ENCODE measurements at places on chromosomes 16 and 17. TPM values are rescaled to one million over a fixed set of nuclear protein-coding genes. Genes with fewer than 3 reads are reported as not detected.
A peak's percentile ranks its signal among the peaks of the same experiment; 100 is the strongest.

Gene AOC3
- total RNA-seq = 2.4 TPM

GRCh38 chr17:60579090-60579489, 20.9 kb upstream of the PPM1D start:
- H3K4me3 ChIP-seq = no peak overlapping the region
- DNase-seq = no peak
- H3K27ac ChIP-seq = no peak overlapping the region
- peaks cover 7% of the 10 kb centered on the region for H3K4me1 ChIP-seq

DNA sequence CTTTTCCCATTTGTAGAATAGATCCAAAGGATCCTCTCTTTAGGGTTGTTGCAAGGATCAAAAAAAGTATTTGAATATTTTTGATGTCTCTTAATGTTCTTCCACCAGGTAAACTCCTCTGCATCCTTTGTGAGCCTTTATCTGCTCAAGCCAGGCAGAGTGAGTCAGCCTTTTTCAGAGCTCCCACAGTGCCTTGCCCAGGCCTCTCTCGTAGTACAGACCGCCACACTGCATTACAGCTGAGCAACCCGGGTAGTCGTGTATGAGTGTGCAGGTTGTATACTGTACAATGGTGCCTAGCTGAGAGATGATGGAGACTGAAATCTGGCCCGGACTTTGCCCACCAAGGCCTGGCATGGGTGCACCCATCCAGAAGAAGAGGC, 20.9 kb downstream of the RHBDL3 start:
- H3K4me1 ChIP-seq = peaks cover 1% of the 10 kb centered on the region
- peaks cover 16% of the 10 kb centered on the region for H3K27me3 ChIP-seq
- H3K36me3 ChIP-seq = no peaks in the 10 kb centered on the region
- DNase-seq = no peak
- no peak overlapping the region for H3K27ac ChIP-seq
- no peak overlapping the region for H3K4me3 ChIP-seq

GRCh38 chr17:72053036-72053435, 67.8 kb upstream of the SOX9 start:
- no peaks in the 10 kb centered on the region for H3K27me3 ChIP-seq
- no peaks in the 10 kb centered on the region for H3K4me1 ChIP-seq
- DNase-seq = no peak
- no peak overlapping the region for H3K27ac ChIP-seq
- H3K4me3 ChIP-seq = no peak overlapping the region

GRCh38 chr17:81039096-81039495, 4.1 kb downstream of the BAIAP2 start:
- peaks cover 26% of the 10 kb centered on the region for H3K27me3 ChIP-seq
- H3K36me3 ChIP-seq = no peaks in the 10 kb centered on the region
- no peak overlapping the region for H3K27ac ChIP-seq

- no peaks in the 10 kb centered on the region for H3K36me3 ChIP-seq
- H3K4me1 ChIP-seq = peaks cover 11% of the 10 kb centered on the region
- H3K27ac ChIP-seq = peak overlapping the region; percentile 12
- H3K27me3 ChIP-seq = peaks cover 4% of the 10 kb centered on the region
Observed at GRCh38 chr17:39949028-39949427, 13.8 kb upstream of the GSDMA start.

GRCh38 chr16:52643006-52643405, 96.1 kb upstream of the TOX3 start:
- no peak overlapping the region for H3K27ac ChIP-seq
- no peaks in the 10 kb centered on the region for H3K4me1 ChIP-seq
- no peaks in the 10 kb centered on the region for H3K27me3 ChIP-seq
- no peak overlapping the region for H3K4me3 ChIP-seq
- H3K36me3 ChIP-seq = no peaks in the 10 kb centered on the region

Gene SLC38A8
- not detected for total RNA-seq

Gene MYH3
- total RNA-seq = 4.6 TPM

GRCh38 chr17:46983782-46984181, 4.7 kb upstream of the RPRML start:
- no peak for DNase-seq
- no peak overlapping the region for H3K27ac ChIP-seq
- H3K4me1 ChIP-seq = peaks cover 2% of the 10 kb centered on the region
- no peaks in the 10 kb centered on the region for H3K36me3 ChIP-seq
- H3K27me3 ChIP-seq = peaks cover 28% of the 10 kb centered on the region

GRCh38 chr17:83175119-83175821, 95.9 kb downstream of the METRNL start:
- no peak overlapping the region for H3K27ac ChIP-seq
- no peak overlapping the region for H3K4me3 ChIP-seq
- no peak for DNase-seq
- H3K4me1 ChIP-seq = no peaks in the 10 kb centered on the region

Gene KRT12
- total RNA-seq = not detected

Gene SOX8
- total RNA-seq = 0.78 TPM

- no peaks in the 10 kb centered on the region for H3K36me3 ChIP-seq
- no peak overlapping the region for H3K27ac ChIP-seq
- no peaks in the 10 kb centered on the region for H3K4me1 ChIP-seq
Observed at GRCh38 chr16:1201444-1201843, 23.6 kb downstream of the TPSG1 start.

Gene FN3K
- total RNA-seq = 3.6 TPM

- no peak for DNase-seq
- H3K27ac ChIP-seq = no peak overlapping the region
- H3K4me1 ChIP-seq = no peaks in the 10 kb centered on the region
- H3K36me3 ChIP-seq = no peaks in the 10 kb centered on the region
- peaks cover 26% of the 10 kb centered on the region for H3K27me3 ChIP-seq
Observed at GRCh38 chr16:86823888-86824671, 245.7 kb downstream of the FOXL1 start.

Gene MYCBPAP
- total RNA-seq = 3.1 TPM

GRCh38 chr16:1610899-1611632, 806 bp downstream of the IFT140 start:
- H3K36me3 ChIP-seq = peaks cover 12% of the 10 kb centered on the region
- DNase-seq = no peak
- H3K27ac ChIP-seq = peak overlapping the region; percentile 99
- peak overlapping the region; percentile 91 for H3K4me3 ChIP-seq

- DNase-seq = no peak
- no peaks in the 10 kb centered on the region for H3K36me3 ChIP-seq
- H3K27me3 ChIP-seq = no peaks in the 10 kb centered on the region
- no peaks in the 10 kb centered on the region for H3K4me1 ChIP-seq
Observed at GRCh38 chr16:1144476-1145382, 8.2 kb upstream of the CACNA1H start.

DNA sequence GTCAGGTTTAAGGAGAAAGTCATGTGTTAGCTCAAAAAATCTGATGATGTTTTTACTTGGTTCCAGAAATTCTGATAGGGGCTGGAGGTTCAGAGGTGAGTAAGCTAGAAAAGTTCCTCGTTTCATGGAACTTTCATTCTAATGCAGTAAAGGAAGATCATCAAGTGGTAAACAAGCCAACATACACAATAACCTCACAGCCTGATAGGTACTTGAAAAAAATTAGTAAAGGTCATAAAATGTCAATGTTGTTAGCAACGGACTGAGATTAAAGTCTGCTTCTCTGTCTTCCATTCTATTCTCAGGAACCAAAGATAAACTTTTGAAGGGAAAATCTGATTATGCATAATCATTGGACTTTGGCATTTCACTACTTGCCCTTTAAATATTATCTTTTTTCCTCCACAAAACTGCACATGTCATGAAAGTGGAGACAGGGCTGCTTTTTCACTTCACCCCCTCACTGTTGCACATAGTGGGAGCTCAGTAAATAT, 165.4 kb upstream of the MAF start:
- DNase-seq = no peak
- no peaks in the 10 kb centered on the region for H3K36me3 ChIP-seq
- no peak overlapping the region for H3K27ac ChIP-seq
- peaks cover 10% of the 10 kb centered on the region for H3K27me3 ChIP-seq

- no peak for DNase-seq
- H3K27me3 ChIP-seq = peaks cover 56% of the 10 kb centered on the region
- no peak overlapping the region for H3K27ac ChIP-seq
- H3K36me3 ChIP-seq = no peaks in the 10 kb centered on the region
- peaks cover 8% of the 10 kb centered on the region for H3K4me1 ChIP-seq
Observed at GRCh38 chr17:55242476-55242875, 22.3 kb upstream of the HLF start.

GRCh38 chr16:85010446-85010930, 847 bp downstream of the ZDHHC7 start:
- no peaks in the 10 kb centered on the region for H3K27me3 ChIP-seq
- H3K36me3 ChIP-seq = peaks cover 8% of the 10 kb centered on the region
- peak overlapping the region; percentile 90 for H3K4me3 ChIP-seq

Gene ODAD4
- 0.85 TPM for total RNA-seq

GRCh38 chr16:48413272-48413671, 28.1 kb upstream of the SIAH1 start:
- H3K4me3 ChIP-seq = no peak overlapping the region
- peaks cover 6% of the 10 kb centered on the region for H3K27me3 ChIP-seq
- DNase-seq = no peak
- no peak overlapping the region for H3K27ac ChIP-seq
- peaks cover 5% of the 10 kb centered on the region for H3K4me1 ChIP-seq
- no peaks in the 10 kb centered on the region for H3K36me3 ChIP-seq

Gene ZFP3
- 1.9 TPM for total RNA-seq

GRCh38 chr17:19386974-19387920, at the start of gene MFAP4:
Gene MFAP4 (minus strand): TSS chr17:19387190. CDS start chr17:19387155, 35 bp downstream.
- H3K36me3 ChIP-seq = peaks cover 21% of the 10 kb centered on the region
- H3K4me1 ChIP-seq = peaks cover 4% of the 10 kb centered on the region
- H3K27ac ChIP-seq = no peak within 1 kb of the TSS
- H3K4me3 ChIP-seq = no peak within 1 kb of the TSS
- peaks cover 22% of the 10 kb centered on the region for H3K27me3 ChIP-seq

GRCh38 chr16:2062801-2063200, 15.0 kb downstream of the TSC2 start:
- no peak overlapping the region for H3K4me3 ChIP-seq
- H3K27me3 ChIP-seq = no peaks in the 10 kb centered on the region
- no peak overlapping the region for H3K27ac ChIP-seq
- no peaks in the 10 kb centered on the region for H3K4me1 ChIP-seq

DNA sequence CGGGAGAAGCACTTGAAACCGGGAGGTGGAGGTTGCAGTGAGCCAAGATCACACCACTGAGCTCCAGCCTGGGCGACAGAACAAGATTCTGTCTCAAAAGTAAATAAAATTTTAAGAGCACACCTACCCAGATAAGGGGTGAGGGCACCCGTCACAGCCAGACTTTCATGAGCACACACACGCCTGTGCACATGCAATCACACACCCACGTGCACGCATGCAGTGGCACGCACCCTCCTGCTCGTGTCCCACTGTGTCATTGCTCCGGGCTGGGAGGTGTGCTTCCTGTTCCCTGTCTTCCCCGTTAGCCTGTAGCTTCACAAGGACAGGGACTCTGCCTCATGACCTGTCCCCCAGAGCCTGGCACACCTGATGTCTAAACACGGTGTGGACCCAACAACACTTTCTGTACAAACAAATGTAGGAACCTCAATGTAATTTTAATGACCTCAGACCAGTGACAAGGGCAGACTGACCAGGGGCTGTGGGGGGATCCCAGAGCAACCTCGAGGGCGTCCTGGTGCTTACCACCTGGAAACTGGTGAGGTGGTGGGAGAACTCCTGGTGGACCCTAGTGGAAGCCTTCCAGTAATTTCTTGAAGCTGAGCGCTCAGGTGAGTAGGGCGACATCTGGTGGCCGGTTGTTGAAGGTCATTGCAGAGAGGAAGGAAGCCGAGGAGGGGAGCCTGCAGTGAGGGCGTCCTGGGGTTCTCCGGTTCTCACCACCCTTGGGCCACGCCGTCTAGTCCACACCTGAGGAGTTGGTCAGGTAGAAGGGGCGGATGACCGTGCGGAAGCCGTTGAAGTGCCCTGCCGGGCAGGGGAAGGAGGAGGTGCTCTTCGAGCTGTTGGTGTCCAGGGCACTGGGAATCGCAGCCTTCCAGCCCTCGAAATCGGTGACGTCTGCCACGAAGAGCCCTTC, 8.6 kb downstream of the LGALS3BP start:
- H3K36me3 ChIP-seq = peaks cover 12% of the 10 kb centered on the region
- peak; percentile 65 for DNase-seq
- no peak overlapping the region for H3K4me3 ChIP-seq
- peak overlapping the region; percentile 33 for H3K27ac ChIP-seq
- peaks cover 5% of the 10 kb centered on the region for H3K4me1 ChIP-seq
- no peaks in the 10 kb centered on the region for H3K27me3 ChIP-seq

Gene MXRA7
- 6.6 TPM for total RNA-seq

Gene APOBR
- total RNA-seq = 7.7 TPM

DNA sequence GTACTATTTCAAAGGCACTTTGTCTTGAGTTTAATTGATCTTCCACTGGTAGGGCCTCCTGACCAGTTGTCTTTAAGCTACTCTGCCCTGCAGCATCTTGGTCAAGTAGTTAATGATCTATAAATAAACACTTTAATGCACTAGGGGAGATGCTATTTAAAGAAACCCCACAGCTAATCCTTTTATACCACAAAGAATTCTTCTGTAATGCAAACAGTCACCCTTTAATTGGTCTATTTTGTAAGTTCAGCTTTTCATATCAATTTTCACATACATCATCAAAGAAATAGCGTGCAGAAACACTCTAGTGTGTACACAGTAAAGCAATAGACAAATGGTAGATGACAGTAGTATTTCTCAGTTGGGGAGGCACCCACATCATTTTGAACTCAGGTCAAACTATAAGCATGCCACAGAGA, 70.3 kb downstream of the PMP22 start:
- H3K27me3 ChIP-seq = no peaks in the 10 kb centered on the region
- no peak overlapping the region for H3K4me3 ChIP-seq
- DNase-seq = no peak
- H3K4me1 ChIP-seq = no peaks in the 10 kb centered on the region

GRCh38 chr17:6517062-6517461, 39.3 kb downstream of the PITPNM3 start:
- H3K36me3 ChIP-seq = no peaks in the 10 kb centered on the region
- H3K27ac ChIP-seq = no peak overlapping the region
- no peaks in the 10 kb centered on the region for H3K4me1 ChIP-seq
- DNase-seq = no peak

DNA sequence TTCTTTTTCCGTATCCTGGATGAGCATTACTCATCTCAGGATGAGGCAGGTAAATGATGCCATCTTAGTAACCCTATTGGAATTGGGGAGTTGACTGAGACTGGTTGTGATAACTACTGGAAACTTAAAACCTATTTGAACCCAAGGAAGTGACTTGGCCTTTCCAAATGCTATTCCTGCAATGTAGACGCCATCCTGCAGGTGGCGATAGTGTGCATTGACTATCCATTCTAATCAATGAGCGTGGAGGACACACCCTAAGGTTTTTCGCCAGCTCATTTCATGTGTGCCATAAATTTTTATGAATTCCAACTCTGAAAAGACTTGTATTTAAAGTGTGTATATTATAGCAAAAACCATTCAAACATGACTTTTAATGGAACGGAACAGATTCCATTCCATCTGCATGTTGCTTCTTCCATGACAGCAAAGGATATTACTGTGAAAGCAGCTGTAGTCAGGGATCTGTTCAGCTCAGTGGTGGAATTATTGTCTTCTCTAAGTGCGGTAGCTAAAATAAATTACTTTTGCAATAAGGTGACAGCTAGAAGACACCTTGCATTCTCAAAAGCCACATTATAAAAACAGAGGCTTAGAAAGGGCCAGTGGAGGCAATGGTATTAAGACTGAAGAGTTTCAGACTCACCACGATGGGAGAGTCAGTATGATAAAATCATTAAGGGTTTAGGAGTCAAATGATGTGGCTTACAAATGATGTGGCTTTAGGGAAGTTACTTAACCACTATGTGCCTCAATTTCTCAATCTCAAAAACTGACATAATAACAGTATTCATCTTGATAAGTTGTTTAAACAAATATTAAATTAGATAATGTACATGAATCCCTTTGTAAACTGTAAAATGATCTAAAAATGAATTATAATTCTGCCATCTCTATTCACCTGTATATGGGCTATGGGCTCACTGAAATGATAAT, 55.5 kb downstream of the SYT17 start:
- H3K36me3 ChIP-seq = no peaks in the 10 kb centered on the region
- no peak overlapping the region for H3K4me3 ChIP-seq
- peaks cover 3% of the 10 kb centered on the region for H3K27me3 ChIP-seq
- H3K4me1 ChIP-seq = no peaks in the 10 kb centered on the region

Data from activated T-helper 2 cell treated with anti-CD3 and anti-CD28 coated beads, Interferon-gamma antibody, Interleukin-2, Interleukin-4, amounts not matched to agents 10 μg/mL and 5 μg/mL and 100 μg/mL, durations not matched to agents 14 hours and 24 hours and 36 hours (primary cell).